Cortex of kidney (tissue), 1 donor: ENCODE measurements at places on chromosomes 5 and 9.

DNA sequence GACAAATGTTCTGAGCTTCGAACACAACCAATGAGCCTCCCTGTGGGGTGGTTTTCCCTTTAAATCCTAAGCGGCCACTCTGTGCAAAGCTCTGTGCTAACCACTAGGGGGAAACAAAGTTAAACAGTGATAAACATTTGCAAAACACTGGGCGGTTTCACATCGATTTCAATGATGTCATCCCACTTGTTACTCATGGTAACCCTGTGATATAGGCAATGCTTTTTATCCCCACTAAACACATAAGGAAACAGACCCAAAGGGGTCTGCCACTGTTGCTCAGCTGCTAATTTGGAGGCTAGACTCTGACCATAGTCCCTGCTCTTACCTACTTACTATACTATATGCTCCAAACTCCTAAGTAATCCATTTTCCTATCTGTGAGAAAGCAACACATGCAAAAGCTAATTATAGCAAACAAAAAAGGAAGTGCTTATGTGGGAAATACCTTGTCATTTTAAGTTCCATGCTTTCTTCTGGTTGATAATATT, 57.3 kb downstream of the PTPN3 start:
- DNase-seq: no peak

DNA sequence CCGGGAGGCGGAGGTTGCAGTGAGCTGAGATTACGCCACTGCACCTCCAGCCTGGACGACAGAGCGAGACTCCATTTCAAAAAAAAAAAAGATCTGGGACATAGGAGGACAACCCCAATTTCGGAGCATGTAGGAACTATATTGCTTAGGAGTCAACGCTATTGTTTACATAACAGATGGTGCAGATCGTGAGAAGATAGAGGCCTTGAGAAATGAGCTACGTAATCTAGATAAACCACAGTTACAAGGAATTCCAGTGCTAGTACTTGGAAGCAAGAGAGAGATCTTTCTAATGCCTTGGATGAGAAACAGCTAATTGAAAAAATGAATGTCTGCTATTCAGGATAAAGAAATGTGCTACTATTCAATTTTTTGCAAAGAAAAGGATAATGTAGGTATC, 20.3 kb downstream of the TBC1D2 start:
- no peak for DNase-seq

- DNase-seq: no peak
Measured at GRCh38 chr5:58294598-58295305, 165.1 kb downstream of the PLK2 start.

DNA sequence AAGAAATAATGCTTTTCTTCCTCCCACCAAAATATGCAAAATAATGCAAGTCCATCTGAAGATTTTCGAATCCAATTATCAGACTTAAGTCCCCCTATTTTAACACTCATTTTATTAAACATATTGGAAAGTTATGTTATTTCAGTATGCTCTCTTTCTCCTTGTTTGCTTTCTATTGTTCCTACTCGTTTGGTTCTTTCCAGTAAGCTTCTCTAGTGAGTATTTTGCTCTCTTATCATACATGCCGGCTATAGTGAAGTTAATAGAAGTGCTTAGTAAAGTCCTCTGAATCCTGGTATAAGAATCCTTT, 517 bp downstream of the ALDH1A1 start:
- DNase-seq: no peak

DNA sequence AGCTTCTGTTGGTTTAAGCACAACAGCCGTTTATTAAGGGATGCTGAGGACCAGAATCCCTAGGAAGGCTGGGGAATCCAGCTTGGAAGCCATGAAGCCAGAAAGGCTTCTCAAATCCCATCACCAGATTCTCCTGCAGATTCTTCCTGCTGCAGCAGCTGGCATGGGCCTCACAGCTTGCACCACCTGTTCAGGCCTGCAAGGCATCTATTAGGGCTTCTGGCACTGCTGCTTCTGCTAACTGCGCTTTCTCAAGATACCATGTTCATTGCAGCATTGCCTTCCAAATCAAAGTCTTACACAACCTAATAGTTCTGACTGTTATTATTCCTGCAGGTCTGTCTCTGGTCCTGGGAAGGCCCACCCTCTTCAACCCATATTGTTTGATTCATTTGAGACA, 51.2 kb upstream of the ZNF366 start:
- no peak for DNase-seq

- DNase-seq: no peak
Measured at GRCh38 chr9:18379073-18379811, 94.7 kb upstream of the ADAMTSL1 start.
